H9 (cell line): ENCODE measurements at places on chromosomes 1 and 21. TPM values are rescaled to one million over a fixed set of nuclear protein-coding genes. Genes with fewer than 3 reads are reported as not detected.
A peak's percentile ranks its signal among the peaks of the same experiment; 100 is the strongest.

The CAPN8 gene
- not detected in 2 replicates for total RNA-seq

The LCE1D gene
- not detected in 2 replicates for total RNA-seq

The RAP1GAP gene
- 6.4 and 7.9 TPM in 2 replicates for total RNA-seq

The SPATA46 gene
- total RNA-seq: not detected in 2 replicates

The SLC44A3 gene
- 4.8 and 5.5 TPM in 2 replicates for total RNA-seq

The LMOD1 gene
- total RNA-seq: 0.31 and 0.44 TPM in 2 replicates

The CCDC30 gene
- 1.4 and 1.8 TPM in 2 replicates for total RNA-seq

The INAVA gene
- 36.8 and 37.2 TPM in 2 replicates for total RNA-seq

The ZSWIM5 gene
- total RNA-seq: 3.4 and 3.5 TPM in 2 replicates

The FCER1G gene
- total RNA-seq: 0.44 and 0.90 TPM in 2 replicates

The FCN3 gene
- total RNA-seq: 0.22 TPM in 2 replicates

The ODR4 gene
- 15.9 and 17.1 TPM in 2 replicates for total RNA-seq

The ARMH1 gene
- 0.68 and 1.0 TPM in 2 replicates for total RNA-seq

- no peaks in the 10 kb centered on the region for H3K27me3 ChIP-seq
- H3K36me3 ChIP-seq: no peaks in the 10 kb centered on the region
- no peak overlapping the region for H3K4me3 ChIP-seq
- no peak for DNase-seq
Measured at GRCh38 chr21:35896060-35896459, 164.3 kb downstream of the SETD4 start.

DNA sequence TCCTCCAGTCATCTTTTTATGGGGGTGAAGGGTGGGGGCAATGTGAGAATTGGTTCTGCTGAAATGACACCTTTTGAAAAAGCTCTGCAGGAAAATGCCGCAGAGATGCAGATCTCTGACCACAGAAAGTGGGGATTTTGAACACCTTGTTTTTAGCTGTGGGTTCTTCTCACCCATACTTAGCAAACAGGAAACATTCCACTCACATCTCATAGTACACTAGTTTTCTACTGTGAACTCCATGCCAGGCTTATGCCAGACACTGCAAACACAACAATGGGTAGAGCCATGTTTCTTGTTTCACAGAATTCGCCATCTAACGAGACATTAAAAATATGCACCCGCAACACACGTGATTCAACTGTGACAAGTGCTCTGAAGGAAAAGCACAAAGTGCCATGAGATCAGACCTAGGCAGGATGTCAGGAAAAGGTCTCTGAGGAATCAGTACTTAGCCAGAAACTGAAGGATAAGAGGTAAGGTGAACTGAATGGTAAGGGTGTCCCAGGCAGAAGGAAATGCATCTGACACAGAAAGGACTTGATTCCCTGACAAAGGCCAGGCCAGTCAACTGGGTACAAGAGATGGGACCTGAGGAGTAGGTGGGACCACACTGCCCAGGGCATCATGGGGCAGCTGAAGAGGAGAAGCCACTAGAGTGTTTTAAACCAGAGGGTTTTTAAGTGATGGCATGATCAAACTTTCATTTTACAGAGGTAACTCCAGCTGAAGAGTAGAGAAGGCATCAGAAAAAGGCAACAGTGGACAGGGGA is 83.8 kb upstream of the JAK1 start:
- H3K4me1 ChIP-seq: no peaks in the 10 kb centered on the region
- no peak for DNase-seq
- H3K27me3 ChIP-seq: no peaks in the 10 kb centered on the region
- H3K36me3 ChIP-seq: peaks cover 4% of the 10 kb centered on the region; the same call in 1 of the 2 replicates

- DNase-seq: no peak
- H3K27me3 ChIP-seq: no peaks in the 10 kb centered on the region
- no peaks in the 10 kb centered on the region for H3K36me3 ChIP-seq
- H3K27ac ChIP-seq: no peak overlapping the region
- no peaks in the 10 kb centered on the region for H3K4me1 ChIP-seq
Measured at GRCh38 chr1:108636876-108637275, 24.0 kb downstream of the HENMT1 start.

DNA sequence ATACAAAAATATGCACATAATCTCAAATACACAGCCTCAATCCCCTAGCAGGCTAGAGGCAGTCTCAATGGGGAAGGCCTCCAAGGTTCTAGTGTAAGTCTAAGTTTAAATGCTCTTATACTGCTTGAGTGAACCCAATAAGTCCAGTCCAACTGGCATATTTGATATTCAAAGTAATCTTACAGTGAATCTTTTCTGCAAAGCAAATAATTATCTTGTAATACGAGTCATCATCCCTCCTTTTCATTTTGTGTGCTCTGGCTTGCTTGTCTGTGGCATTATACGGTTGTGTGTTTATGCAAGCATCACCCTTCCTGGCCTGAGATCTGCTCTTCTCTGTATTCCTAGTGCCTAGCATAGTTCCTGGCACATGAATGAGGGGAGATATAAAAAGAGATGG is 166.9 kb upstream of the HMGB4 start:
- H3K27ac ChIP-seq: no peak overlapping the region
- H3K4me1 ChIP-seq: no peaks in the 10 kb centered on the region
- H3K27me3 ChIP-seq: no peaks in the 10 kb centered on the region
- peaks cover 18% of the 10 kb centered on the region for H3K36me3 ChIP-seq
- no peak for DNase-seq

DNA sequence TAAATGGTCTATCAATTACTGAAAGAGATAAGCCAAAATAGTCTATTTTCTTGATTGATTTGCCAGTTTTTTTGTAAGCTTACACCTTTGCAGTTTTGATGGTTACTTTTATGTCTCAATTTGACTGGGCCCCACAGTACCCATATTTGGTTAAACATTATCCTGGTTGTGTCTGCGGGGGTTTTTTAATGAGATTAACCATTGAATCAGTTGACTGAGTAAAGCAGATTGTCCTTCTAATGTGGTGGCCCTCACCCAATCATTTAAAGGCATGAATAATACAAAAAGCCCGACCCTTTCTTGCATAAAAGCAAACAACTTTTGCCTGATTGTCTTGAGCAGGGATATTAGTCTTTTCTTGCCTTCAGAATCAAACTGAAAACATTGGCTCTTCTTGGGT is 650.0 kb upstream of the RGS18 start:
- H3K4me3 ChIP-seq: no peak overlapping the region
- no peaks in the 10 kb centered on the region for H3K27me3 ChIP-seq
- H3K27ac ChIP-seq: no peak overlapping the region
- H3K4me1 ChIP-seq: no peaks in the 10 kb centered on the region
- DNase-seq: no peak
- no peaks in the 10 kb centered on the region for H3K36me3 ChIP-seq

- H3K4me1 ChIP-seq: no peaks in the 10 kb centered on the region; the same call in 1 of the 2 replicates
- H3K36me3 ChIP-seq: peaks cover 4% of the 10 kb centered on the region; the same call in 1 of the 2 replicates
- H3K27me3 ChIP-seq: no peaks in the 10 kb centered on the region
- no peak overlapping the region for H3K4me3 ChIP-seq
- DNase-seq: no peak
Measured at GRCh38 chr1:207305489-207305873, 16.0 kb upstream of the CD55 start.

GRCh38 chr1:213291526-213291925 is 240.5 kb downstream of the RPS6KC1 start:
- no peak overlapping the region for H3K27ac ChIP-seq
- no peak overlapping the region for H3K4me3 ChIP-seq
- no peaks in the 10 kb centered on the region; the same call in 1 of the 2 replicates for H3K36me3 ChIP-seq

- peak overlapping the region; percentile 39; the same call in 2 of the 3 replicates for H3K4me3 ChIP-seq
- peak; percentile 59 for DNase-seq
- H3K4me1 ChIP-seq: peaks cover 34% of the 10 kb centered on the region
- no peaks in the 10 kb centered on the region for H3K27me3 ChIP-seq
- H3K27ac ChIP-seq: peak overlapping the region; percentile 60
- H3K36me3 ChIP-seq: peaks cover 17% of the 10 kb centered on the region
Measured at GRCh38 chr1:37999430-38000232, 5.7 kb downstream of the FHL3 start.

GRCh38 chr1:204285436-204286305 is 71.9 kb upstream of the GOLT1A start:
- no peaks in the 10 kb centered on the region; the same call in 1 of the 2 replicates for H3K27me3 ChIP-seq
- H3K4me3 ChIP-seq: peak overlapping the region; percentile 43; the same call in 2 of the 3 replicates
- no peaks in the 10 kb centered on the region for H3K36me3 ChIP-seq

DNA sequence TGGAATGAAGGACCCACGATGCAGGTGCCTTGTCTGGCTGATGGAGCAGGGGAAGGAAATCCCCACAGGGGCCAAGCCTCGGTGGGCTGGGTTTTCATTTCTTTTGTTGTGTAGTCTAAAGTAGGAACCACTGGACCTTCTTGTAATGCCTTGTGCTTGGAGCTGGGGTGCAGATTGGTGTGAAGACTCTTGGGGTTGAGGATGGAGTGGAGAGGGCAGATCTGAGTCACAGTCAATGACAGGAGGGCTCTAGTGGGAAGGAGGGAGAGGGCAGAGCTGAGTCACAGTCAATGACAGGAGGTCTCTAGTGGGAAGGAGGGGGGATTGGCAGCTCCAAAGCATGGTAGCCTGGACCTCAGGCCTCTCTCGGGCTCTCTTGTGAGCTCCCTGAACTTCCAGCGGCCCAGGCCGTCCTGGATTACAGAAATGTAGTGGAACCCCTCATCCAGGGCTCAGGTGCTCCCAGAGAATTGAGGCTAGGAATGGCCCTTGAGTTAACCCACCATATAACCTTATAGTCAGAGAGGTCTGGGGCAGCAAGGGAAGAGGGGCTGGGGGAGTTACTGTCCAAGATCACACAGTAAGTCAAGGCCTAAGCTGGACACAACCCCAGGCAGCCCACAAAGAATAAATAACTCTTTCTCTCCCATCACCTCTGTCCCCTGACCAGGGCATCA is 313.8 kb downstream of the MATN1 start:
- H3K27ac ChIP-seq: no peak overlapping the region
- no peaks in the 10 kb centered on the region for H3K27me3 ChIP-seq
- peak; percentile 13 for DNase-seq
- H3K4me3 ChIP-seq: no peak overlapping the region
- no peaks in the 10 kb centered on the region for H3K4me1 ChIP-seq
- no peaks in the 10 kb centered on the region; the same call in 2 of the 3 replicates for H3K36me3 ChIP-seq

DNA sequence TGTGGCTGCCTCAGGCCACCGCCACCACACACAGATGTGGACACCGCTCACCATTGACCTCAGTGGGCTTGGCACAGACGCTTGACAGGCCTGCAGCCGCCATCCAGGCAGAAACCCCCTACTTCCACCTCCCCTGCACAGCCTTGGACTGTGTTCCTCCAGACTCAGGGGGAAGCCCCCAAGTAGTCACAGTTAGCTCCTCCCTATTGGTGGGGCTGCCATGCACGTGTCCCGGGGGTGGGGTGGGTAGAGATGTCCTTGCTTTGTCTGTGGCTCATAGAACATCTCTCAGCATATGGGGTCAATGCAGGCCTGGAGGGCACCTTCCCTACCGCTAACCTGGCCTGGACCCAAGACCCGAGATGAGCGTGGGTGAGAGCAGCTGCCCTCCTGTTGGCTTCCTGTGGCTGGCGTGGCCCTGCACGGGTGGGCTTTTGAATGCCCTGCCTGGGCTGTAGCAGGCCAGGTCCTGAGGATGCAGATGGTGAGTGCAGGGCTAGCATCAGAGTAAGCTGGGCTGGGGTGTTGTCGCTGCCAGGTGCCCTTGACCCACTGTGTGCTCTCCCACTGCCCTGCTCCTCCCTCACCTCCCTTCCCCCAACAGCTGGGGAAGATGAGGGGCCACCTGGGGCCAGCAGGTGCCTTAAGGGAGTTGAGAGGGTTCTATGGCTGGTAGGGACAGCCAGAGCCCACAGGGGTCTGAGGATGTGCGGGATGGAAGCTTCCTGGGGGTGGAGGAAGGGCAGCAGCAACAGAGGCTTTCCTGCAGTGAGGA is 6.2 kb downstream of the CROCC start:
- no peaks in the 10 kb centered on the region for H3K27me3 ChIP-seq
- peaks cover 15% of the 10 kb centered on the region for H3K36me3 ChIP-seq
- DNase-seq: no peak
- no peaks in the 10 kb centered on the region for H3K4me1 ChIP-seq
- no peak overlapping the region for H3K27ac ChIP-seq

- no peaks in the 10 kb centered on the region for H3K27me3 ChIP-seq
- no peak overlapping the region for H3K4me3 ChIP-seq
- no peaks in the 10 kb centered on the region for H3K36me3 ChIP-seq
- H3K27ac ChIP-seq: no peak overlapping the region
- H3K4me1 ChIP-seq: no peaks in the 10 kb centered on the region
- no peak for DNase-seq
Measured at GRCh38 chr1:199087144-199087543, 448.3 kb downstream of the PTPRC start.

DNA sequence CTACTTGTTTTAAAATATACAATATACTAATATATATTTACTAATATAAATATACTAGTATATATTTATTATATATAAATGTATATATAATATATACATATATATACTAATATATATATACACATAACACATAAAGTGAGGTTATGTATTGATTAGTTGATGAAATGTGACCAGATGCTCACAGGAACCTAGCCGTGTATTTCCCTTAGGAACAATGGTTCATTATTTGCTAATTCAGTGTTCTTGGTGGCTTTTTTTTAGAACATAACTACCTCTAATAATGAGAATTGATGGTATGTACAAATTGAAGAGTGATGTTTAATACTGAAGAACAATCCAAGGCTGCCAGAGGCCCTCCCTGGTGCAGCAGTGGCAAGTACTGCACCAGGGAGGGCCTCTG is 37.9 kb upstream of the ITPKB start:
- no peaks in the 10 kb centered on the region; the same call in 2 of the 3 replicates for H3K36me3 ChIP-seq
- no peak for DNase-seq
- peaks cover 3% of the 10 kb centered on the region; the same call in 1 of the 2 replicates for H3K4me1 ChIP-seq
- no peak overlapping the region for H3K27ac ChIP-seq
- H3K4me3 ChIP-seq: no peak overlapping the region
- H3K27me3 ChIP-seq: no peaks in the 10 kb centered on the region

GRCh38 chr1:209190591-209191261 is 392.8 kb upstream of the CAMK1G start:
- H3K27ac ChIP-seq: no peak overlapping the region
- H3K36me3 ChIP-seq: peaks cover 7% of the 10 kb centered on the region
- peaks cover 6% of the 10 kb centered on the region for H3K4me1 ChIP-seq
- H3K27me3 ChIP-seq: no peaks in the 10 kb centered on the region
- no peak overlapping the region for H3K4me3 ChIP-seq

GRCh38 chr1:25068829-25069228 is 138.8 kb upstream of the RUNX3 start:
- H3K36me3 ChIP-seq: no peaks in the 10 kb centered on the region
- no peak overlapping the region for H3K4me3 ChIP-seq
- no peaks in the 10 kb centered on the region; the same call in 1 of the 2 replicates for H3K27me3 ChIP-seq
- DNase-seq: no peak

GRCh38 chr1:214332946-214333798 is 52.2 kb downstream of the SMYD2 start:
- H3K4me1 ChIP-seq: peaks cover 3% of the 10 kb centered on the region
- peak; percentile 59 for DNase-seq
- no peaks in the 10 kb centered on the region for H3K27me3 ChIP-seq
- H3K36me3 ChIP-seq: no peaks in the 10 kb centered on the region; the same call in 1 of the 2 replicates
- H3K27ac ChIP-seq: no peak overlapping the region

DNA sequence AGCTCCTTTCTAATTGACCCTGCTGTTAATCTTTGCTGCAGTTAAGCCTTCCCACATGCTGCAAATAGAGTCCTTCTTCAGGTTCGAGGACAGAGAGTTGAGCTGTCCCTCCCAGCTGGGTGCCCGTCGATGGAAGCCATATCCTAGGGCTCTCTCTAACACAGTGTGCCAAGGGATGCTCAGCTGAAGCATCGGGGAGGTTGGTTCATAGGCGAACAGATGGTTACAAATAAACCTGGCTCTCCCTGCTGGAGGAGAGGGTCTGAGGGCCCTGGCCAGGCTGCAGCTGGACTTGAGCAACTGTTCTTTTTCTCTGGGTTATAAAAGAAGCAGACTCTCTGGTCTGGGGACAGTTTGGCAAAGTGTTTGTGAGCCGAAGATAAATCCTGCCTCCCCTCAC is 120.3 kb upstream of the C8B start:
- H3K27me3 ChIP-seq: no peaks in the 10 kb centered on the region
- no peak for DNase-seq
- no peak overlapping the region for H3K4me3 ChIP-seq
- no peak overlapping the region for H3K27ac ChIP-seq

GRCh38 chr1:107710005-107710404 is 255.0 kb downstream of the VAV3 start:
- H3K36me3 ChIP-seq: no peaks in the 10 kb centered on the region
- H3K27ac ChIP-seq: no peak overlapping the region
- no peak overlapping the region for H3K4me3 ChIP-seq
- DNase-seq: no peak
- no peaks in the 10 kb centered on the region for H3K27me3 ChIP-seq
- no peaks in the 10 kb centered on the region for H3K4me1 ChIP-seq
